ENCODE measurements at places on chromosomes 6 and 20.

GRCh38 chr6:85864453-85865401, 222.0 kb upstream of the SYNCRIP start:
- DNase-seq, result no peak

- no peak for DNase-seq
These were observed 72.8 kb upstream of the ECI2 start for GRCh38 chr6:4208158-4208557.

- no peak for DNase-seq
These were observed 274.3 kb downstream of the COL12A1 start for GRCh38 chr6:74931558-74931957.

- DNase-seq, result no peak
These were observed 197.4 kb downstream of the JARID2 start for GRCh38 chr6:15443119-15443830.

DNA sequence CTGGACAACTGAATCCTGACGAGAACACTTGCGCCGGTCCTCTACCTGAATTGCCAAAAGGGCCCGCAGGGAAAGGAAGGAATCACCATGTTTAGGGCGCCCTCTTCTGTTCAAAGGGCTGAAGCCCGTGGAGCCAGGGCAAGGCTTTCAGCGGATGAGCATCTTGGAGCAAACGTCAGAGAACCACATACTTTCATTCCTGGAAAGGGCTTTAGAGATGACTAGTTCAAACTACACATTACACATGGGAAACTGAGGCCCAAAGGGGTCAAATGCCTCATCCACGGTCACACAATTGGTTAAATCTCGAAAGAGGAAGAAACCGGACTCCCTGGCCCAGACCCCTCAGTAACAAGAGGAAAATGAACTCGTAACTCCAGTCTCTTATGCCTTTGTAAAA, 11.5 kb upstream of the ZNF133 start:
- DNase-seq, result peak; percentile 62

- DNase-seq, result no peak
These were observed 8.2 kb upstream of the MTHFD1L start for GRCh38 chr6:150857062-150857944.

DNA sequence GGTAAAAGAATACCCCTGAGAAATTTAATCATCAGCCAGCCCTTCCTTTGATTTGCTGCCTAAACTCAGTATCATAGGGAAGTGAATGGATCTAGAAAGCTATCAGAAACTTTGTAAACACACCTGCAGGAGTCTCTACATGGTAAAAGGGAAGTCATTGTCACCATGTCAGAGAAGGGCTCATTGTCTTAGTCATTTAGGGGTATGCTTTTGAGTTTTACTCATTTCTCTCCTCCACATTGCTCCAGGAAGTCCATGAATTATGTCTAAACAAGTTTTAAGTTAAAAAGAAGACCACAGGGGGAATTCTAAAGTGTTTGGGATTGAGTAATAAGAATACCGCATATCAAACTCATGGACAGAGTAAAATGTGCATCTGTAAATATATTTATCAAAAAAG, 2.5 kb downstream of the SLC17A1 start:
- no peak for DNase-seq

DNA sequence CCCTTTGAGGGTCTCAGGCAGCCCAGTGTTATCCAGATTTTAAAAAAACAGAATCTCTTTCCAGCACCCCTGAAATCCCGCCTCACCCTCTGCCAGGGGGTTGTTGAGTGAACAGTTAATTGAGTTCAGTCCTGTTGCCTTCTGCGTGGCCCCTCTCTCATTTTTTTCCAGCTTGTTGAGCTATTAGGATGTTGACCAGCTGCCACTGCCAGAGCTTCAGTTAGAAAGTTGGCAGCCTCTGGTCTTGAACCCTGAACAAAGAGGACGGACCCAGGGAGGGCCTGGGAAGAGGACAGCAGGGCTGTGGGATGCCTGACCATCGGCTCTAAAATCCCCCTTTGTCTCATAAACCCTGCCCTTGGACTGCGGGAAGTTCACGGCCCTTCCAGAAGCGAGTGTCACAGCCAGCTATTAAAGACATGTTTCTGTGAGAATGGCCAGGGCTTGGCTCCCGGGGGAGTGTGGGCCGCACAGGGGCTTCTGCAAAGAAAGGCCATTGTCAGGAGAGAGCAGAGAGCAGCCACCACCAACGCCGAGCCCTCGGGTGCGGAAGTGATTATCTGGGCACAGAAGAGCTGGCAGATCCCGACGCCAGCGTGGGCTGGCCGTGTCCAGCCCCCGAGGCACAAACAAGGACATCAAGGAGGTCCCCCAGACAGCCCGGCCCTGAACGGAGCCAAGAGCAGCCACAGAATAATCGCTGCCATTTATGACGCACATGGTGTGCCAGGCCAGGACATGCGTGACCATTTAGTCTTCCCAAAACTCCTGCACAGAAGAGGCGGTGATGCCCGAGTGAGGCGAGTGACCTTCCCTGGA, 189.0 kb downstream of the ANKRD60 start:
- no peak for DNase-seq

DNA sequence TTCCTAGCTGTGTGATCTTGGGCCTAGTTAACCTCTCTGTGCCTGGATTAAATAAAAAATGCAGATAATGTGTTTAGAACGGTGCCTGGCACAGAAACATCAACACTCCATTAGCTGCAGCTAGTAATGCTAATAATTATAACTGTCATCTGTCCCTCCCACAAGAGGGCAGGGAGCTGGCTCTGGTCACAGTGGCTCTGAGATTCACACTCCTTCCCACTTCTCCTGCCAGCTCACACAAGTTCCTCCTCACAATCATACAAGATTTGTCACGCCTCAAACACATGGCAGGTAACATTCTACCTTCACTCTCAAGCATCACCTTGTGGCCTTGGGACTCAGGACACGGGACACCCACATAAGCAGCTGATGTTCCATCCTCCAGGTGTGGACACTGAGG, 2.4 kb downstream of the ADA start:
- no peak for DNase-seq

GRCh38 chr6:7048894-7049293, 58.9 kb upstream of the RREB1 start:
- DNase-seq, result no peak

DNA sequence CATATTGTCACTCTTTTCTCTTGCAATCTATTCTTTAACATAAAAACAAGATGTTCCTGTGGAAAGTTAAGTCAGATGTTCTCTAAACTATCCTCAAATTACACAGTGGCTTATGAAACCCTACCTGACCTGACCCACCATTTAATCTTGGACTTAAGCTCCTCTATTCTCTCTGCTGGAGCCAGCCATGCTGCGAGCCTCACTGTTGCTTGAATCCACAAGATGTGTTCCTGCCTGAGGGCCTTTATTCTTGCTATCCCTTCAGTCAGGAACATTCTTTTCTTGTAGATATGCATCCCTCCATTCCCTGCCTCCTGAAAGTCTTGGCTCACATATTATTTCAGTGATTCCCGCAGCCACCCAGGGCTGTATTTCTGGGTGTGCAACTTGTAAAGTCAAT, 283.2 kb downstream of the EPHA7 start:
- no peak for DNase-seq

DNA sequence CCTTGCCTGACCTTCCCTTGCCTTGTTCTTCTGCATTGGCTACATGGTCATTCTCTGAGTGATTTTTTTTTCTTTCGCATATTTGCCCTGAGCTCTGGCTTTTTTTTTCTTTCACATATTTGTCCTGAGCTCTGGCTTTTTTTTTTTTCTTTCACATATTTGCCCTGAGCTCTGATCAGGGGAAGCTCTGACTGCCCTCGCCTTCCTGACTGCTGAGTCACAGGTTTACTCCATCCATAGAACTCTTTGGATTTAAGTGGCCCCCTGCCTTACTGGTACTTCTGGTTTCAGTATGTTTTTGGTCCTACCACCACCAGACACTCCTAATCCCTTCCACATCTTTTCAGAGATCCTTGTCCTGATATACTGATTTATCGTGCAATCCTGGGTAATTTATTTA, 201.1 kb downstream of the OGFRL1 start:
- no peak for DNase-seq

GRCh38 chr6:13368079-13368730, 39.9 kb upstream of the TBC1D7 start:
- DNase-seq, result no peak

DNA sequence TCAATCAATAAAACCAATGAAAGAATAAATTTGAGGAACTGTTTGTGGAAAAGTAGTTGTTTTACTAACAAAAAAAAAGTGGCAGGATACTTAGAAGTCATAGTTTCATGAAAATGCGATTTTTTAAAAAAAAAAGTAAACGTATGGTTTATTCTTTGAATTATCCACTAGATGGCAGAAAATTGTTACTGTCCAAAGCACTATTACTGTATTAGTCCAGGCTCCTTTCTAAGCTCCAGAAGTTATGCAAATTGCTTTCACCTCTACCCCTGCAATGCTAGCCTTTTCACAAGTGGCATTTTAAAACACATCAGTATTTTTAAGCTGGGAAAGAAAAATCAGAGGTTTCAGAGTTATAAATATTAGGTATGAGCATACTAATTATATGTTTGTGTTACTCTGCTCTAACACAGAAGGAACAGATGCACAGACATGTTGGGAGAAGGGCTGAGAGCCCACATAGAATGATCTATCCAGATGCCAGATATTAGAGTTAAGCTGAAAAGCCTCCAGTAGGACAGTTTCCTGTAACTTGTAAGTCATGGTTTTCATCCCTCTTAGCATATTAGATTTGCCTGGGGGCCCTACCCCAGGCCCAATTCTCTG, 63.9 kb downstream of the FHL5 start:
- DNase-seq, result no peak

DNA sequence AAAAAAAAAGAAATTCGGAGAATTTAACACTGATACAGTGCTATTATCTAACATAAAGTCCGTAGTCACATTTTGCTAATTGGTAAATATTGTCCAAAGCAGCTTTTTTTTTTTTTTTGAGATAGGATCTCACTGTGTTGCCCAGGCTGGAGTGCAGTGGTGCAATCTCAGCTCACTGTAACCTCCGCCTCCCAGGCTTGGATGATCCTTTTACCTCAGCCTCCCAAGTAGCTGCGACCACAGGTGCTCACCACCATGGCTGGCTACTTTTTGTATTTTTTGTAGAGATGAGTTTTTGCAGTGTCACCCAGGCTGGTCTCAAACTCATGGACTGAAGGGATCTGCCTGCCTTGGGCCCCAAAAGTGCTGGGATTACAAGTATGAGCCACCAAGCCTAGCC, 15.9 kb downstream of the MTO1 start:
- DNase-seq, result no peak

DNA sequence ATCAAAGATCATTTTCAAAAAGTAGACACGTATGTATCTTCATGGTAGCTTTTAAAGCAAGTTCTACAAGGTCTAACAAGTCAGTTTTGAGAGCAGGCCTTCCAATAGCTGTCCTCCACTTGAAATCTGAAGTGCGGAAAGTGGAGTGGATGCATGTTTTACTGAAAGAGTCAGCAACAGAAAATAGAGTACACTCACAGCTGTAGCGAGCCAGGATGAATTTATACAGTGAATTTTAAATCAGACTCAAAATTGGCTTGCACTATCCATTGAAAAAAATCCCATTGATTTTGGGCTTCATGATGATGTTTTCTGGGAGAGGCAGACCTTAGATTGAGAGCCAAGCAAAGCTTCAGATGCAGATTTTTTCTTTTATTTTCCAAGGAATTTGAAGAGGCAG, 80.6 kb downstream of the GJA10 start:
- DNase-seq, result no peak

- DNase-seq, result no peak
These were observed 48.3 kb downstream of the TBXT start for GRCh38 chr6:166119116-166119911.

GRCh38 chr6:11222385-11223277, 9.8 kb downstream of the NEDD9 start:
- no peak for DNase-seq

- DNase-seq, result peak; percentile 59
These were observed 1.2 kb downstream of the MTCH1 start for GRCh38 chr6:36984581-36985416.

- DNase-seq, result no peak
These were observed 11.9 kb upstream of the TNFRSF21 start for GRCh38 chr6:47321577-47321976.

DNA sequence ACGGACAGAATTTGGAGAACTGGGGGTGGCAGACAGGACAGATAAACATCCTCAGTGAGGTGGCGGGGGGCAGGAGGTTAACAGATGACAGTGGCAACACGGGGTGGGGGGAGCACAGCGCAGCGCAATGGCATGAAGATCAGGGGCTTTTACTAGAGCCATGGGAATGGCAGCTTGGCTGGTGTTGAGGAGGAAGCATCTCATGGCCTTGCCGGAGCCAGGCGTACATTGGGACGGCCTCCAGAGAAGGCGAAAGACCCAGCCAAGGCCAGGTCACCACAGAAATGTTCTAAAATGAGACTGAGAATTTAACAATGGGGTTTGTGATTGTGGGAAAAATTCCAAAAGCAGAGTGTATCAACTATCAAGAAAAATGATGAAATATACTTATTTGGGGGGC, 173.0 kb downstream of the PRKN start:
- DNase-seq, result no peak

DNA sequence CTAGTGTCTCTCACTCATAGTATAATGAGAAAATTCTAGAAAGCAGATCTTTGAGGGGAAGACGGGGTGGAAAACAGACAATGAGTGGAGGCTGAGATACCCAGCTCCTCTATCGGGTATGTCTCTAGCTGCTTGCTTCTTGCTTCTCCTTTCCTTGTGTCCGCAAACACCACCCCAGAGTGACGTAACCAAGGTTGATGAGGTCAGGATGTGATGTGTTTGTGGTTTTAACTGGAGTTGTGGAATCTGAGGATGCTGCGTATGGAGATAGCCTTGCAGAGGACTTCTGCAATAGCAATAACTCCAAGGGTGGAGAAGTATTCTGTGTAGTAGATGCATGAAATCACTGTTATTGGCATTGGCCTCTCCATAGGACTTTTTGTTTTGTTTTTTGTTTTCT, 132.7 kb upstream of the IFNGR1 start:
- DNase-seq, result no peak

- no peak for DNase-seq
These were observed 120.9 kb upstream of the IFNGR1 start for GRCh38 chr6:137339929-137340559.

- DNase-seq, result no peak
These were observed 17.3 kb downstream of the BNIP5 start for GRCh38 chr6:36319436-36319762.

DNA sequence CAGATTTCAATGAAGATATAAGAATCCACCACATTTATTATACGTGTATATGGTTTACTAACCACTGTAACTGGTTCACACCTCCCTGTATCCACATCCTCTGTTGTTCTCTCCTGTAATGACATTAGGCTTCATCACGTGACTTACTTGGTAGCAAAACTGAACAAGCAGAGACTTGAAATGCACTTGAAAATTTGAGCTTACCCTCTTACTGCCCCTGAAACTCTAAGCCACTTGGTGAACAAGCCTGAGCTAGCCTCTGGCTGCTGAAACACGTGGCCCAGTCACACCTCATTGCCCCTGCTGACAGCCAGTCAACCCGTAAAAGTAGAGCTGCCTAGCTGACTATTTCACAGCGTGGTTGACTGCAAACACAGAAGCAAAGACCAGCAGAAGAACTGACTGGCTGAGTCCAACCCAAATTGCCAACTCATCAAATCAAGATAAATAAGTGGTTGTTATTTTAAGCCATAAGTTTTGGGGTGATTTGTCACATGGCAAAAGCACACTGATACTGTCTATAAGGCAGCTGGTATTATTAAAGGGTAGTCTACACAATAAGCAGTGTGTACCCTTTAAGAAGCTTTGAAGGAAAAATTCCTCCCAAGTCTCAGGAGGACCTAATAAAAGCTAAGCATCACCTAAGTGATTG, 109.0 kb downstream of the RALGAPA2 start:
- no peak for DNase-seq
